ENCODE measurements at places on chromosomes 3 and 15.

GRCh38 chr3:136909187-136909586 is 47.2 kb downstream of the NCK1 start:
- DNase-seq, result no peak

- no peak for DNase-seq
Measured at GRCh38 chr3:100169201-100169920, 55.1 kb upstream of the FILIP1L start.

GRCh38 chr15:79451361-79451999 is 19.3 kb downstream of the MINAR1 start:
- DNase-seq, result no peak

- no peak for DNase-seq
Measured at GRCh38 chr3:180188512-180189309, 152.0 kb upstream of the PEX5L start.

DNA sequence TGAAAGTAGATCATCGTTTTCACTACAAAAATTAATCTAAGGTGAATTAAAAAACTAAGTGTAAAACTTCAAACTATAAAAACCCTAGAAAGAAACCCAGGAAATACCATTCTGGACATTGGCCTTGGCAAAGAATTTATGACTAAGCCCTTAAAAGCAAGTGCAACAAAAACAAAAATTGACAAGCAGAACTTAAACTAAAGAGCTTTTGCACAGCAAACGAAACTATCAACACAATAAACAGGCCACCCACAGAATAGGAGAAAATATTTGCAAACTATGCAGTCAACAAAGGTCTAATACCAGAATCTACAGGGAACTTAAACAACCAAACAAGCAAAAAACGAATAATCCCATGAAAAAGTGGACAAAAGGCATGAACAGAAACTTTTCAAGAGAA is 302.0 kb downstream of the CHST2 start:
- no peak for DNase-seq

GRCh38 chr15:63048776-63049665 is 6.5 kb downstream of the TPM1 start:
- no peak for DNase-seq

DNA sequence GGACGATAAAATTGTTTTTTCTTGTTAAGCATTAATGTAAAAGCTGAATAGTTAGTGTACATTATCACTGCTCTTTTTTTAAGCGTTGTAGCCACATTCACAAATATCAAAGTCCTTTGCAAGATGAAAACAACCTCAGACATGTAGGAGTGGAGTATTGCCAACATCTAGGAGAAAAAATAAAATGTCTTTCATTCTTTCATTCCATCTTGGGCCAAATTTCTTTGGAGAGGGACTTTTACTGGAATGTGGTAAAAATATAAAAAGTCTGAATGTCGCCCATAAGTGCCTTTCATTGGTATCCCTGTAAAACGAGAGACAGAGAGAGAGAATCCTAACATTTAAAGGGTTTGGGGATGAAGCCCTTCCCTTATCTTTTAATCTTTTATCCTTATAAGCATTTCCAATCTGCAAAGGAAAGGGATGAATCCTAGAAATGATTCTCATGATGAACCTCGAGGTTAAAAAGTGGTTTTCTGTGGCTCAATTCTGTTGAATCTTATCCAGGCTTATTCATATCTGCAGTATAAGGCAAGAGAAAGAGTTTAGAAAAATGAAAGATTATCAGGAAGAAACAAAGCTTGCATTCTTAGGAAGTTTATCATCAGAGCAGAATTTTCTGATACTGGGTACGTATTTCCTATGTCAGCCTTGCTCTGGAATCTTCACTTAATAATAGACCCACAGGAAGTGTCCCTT is 1031.7 kb downstream of the MCTP2 start:
- no peak for DNase-seq

DNA sequence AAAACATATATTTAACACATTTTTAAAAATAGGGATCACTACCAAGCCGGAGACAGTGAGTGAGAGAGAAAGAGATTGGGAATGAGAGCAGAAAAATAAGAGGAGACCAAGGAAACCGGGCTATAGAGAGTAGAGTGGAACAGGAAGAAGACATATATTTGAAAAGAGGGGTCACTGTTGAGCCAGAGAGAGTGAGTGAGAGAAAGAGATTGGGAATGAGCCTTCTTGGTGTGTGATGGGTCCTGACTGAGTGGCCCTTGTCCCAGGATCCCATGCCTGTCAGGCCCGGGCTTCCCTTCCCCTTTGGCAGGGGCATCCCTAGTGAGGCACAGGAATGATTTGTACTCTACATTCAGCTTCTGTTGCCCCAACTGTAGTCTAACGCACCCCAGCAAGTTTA is 646.6 kb downstream of the NTRK3 start:
- no peak for DNase-seq

- no peak for DNase-seq
Measured at GRCh38 chr15:49793943-49794342, 173.1 kb downstream of the DTWD1 start.

GRCh38 chr3:187456250-187456649 is 88.1 kb downstream of the RTP4 start:
- DNase-seq, result no peak

DNA sequence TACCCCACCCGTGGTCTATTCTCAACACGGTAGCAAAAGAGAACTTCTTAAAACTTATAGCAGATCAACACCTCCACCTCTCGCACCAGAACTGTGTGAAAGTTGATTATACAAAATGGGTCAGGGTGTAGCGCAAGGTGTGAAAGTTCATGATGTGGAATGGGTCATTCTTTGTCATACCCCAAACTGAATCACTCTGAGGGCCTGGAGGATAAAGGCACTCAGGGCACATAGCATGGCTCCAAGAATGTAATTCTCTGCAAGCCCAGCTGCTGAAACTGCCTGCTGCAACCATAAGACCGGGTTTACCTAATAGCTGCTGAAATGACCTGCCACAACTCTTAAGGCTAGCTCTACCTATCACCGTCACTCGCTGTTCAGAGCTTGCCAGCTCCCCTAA is 70.0 kb downstream of the FOXP1 start:
- no peak for DNase-seq

DNA sequence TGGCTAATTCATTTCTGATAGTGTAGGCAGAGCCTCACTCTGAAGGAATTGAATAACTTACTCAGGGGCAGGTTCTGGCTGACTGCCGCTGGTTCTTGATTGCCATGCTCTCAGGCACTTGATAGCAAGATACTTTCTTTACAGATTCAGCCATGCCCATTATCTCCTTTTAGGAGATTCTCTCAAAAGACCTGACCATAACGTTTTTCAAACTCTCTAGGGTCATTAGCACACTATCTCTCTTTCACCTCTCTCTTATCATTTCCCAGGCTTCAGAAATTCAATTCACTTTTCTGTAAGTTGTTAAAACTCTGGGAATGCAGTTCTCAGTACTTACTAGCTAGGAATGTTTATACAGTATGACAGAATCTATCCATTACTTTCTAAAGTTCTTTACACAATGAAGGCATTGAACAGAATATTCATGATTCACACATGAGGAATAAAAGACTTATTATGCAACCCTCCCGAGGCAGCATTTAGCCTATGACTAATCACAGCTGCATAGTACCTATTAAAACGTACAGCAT is 850.3 kb upstream of the CADM2 start:
- peak; percentile 18 for DNase-seq

- DNase-seq, result no peak
Measured at GRCh38 chr3:59810606-59811005, 760.8 kb upstream of the CFAP20DC start.

- no peak for DNase-seq
Measured at GRCh38 chr3:68290333-68290732, 635.9 kb upstream of the SUCLG2 start.

DNA sequence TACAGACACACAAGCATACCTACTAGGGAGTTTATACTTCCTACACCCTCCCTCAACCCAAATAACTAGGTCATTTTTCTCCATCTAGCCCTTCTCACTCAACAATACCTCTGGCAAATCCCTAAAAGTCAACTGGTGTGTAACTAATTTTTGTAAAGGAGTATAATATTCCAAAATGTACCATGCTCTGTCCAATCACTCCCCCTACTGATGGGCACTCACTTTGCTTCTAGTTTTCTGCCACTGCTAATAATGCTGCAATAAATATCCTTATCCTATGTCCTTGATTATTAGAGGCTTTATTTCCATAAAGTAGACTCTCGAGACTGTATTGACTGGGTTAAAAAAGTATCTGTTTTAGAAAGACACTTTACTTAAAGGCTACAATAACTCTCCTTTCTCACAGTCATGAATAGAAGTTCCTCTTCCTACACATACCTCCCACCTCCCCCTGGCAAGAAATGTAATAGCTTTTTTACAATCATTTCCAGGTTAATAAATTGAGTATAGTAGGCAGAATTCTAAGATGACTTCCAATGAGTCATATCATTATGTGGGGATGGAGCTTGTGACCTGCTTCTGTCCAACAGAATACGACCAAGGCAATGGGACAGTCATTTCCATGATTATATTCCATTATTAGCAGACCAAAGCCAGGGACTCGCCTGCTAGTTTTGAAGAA is 30.0 kb downstream of the SHQ1 start:
- DNase-seq, result no peak
